ENCODE measurements at places on chromosomes 2 and 18.
A peak's percentile ranks its signal among the peaks of the same experiment; 100 is the strongest.

DNA sequence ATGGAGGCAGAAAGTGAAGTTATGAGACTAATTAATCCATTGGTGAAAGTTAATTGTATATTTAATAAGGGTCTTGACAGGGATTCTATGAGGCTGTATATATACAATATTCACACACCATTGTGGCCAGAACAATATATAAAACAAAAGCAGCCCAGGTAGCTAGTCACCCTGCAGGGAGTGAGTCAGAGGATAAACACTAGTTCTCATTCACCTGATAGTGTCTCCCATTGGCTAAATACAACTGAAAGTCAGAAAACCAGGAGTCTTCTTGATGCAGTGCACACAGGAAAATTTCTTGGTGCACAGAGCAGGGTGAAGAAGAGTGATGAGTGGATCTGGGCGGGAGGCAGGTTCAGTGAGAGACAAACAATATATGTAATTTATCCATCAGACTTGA is 465.2 kb downstream of the ERBB4 start:
- DNase-seq = no peak

DNA sequence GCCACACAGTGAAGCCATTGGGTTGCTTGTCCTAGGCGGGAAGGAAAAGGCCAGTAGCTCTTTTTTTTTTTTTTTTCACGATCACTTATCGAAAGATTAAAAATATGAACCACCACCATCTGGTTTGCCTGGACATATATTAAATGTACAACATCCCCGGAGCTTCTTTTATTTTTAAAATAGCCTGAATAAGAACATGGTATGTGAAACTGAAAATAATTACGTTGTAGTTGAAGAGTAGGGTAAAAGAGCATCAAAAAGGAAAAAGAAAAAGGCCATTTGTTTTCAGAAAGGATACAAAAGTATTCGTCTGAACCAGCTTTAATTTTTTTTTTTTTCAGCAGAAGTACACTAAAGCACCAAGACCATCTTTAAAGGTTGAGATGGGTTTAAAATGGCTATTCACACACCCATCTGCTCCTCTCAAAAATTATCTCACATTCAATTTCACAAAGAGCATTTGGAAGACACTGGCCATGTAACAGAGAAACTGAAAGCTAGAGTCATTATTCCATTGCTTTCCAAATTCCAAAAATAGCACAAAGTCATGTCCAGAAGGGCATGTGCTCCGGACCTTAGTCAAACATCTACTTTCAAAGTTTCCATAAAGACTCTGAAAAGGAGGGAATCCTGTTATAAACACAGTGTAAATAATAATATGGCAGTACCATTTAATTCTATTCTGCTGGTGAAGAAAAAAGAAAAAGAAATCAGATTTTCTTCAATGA is 82.9 kb downstream of the SCN3A start:
- DNase-seq = no peak

GRCh38 chr2:112636605-112637288 is 9.0 kb upstream of the SLC20A1 start:
- no peak for DNase-seq

GRCh38 chr2:158507141-158507540 is 50.4 kb downstream of the PKP4 start:
- DNase-seq = peak; percentile 40

All from activated CD4-positive, alpha-beta T cell treated with anti-CD3 and anti-CD28 coated beads, Interleukin-2, amount 10 ng/mL, durations not matched to agents 24 days and 14 days (primary cell).